Neural crest cell (in vitro differentiated cells): ENCODE measurements at places on chromosomes 16 and 17. TPM values are rescaled to one million over a fixed set of nuclear protein-coding genes. Genes with fewer than 3 reads are reported as not detected.

KRTAP2-2 gene
- total RNA-seq: not detected in 2 replicates

KRT20 gene
- total RNA-seq: not detected in 2 replicates

UBE2G1 gene
- 98.5 and 119 TPM in 2 replicates for total RNA-seq

DNA sequence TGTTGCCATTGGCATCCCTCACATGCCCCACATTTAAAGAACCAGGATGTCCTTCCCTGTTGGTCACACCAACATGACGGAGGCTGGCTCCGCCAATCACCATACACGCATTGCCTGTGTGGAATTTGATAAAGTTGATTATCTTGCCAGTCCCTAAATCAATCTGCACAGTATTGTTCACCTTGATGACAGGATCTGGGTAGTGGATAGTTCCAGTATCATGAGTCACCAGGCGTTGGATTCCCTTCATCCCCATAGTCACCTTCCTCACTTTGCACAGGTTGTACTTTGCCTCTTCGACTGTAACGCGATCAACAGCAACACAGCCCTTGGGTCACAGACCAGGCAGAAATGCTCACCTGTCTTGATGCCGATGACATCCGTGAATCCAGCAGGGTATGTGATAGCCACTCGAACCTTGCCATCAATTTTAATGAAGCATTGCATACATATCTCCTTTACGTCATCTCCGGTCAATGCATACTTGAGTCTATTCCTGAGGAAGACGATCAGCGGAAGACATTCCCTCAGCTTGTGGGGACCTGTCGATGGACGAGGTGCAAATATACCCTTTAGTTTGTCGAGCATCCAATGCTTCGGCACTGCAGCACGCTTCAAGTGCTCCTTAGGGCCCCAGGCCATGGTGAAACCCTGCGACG is 14.2 kb downstream of the CTRB2 start:
- H3K4me1 ChIP-seq: no peaks in the 10 kb centered on the region
- H3K27me3 ChIP-seq: peaks cover 3% of the 10 kb centered on the region
- H3K36me3 ChIP-seq: no peaks in the 10 kb centered on the region
- H3K27ac ChIP-seq: no peak overlapping the region
- no peak overlapping the region for H3K4me3 ChIP-seq

BICDL2 gene
- total RNA-seq: not detected in 2 replicates

GRCh38 chr17:12738624-12739023 is 50.7 kb upstream of the ARHGAP44 start:
- no peak overlapping the region for H3K4me3 ChIP-seq
- no peak for DNase-seq
- no peaks in the 10 kb centered on the region for H3K36me3 ChIP-seq
- no peak overlapping the region for H3K27ac ChIP-seq

GRCh38 chr16:4347765-4348509 is 3.2 kb downstream of the PAM16 start:
- H3K4me1 ChIP-seq: peaks cover 30% of the 10 kb centered on the region
- H3K4me3 ChIP-seq: peak overlapping the region; percentile 76
- peaks cover 8% of the 10 kb centered on the region for H3K36me3 ChIP-seq
- DNase-seq: no peak

ZFP3 gene
- 0.11 and 0.12 TPM in 2 replicates for total RNA-seq

TBL3 gene
- 39.5 and 39.6 TPM in 2 replicates for total RNA-seq

- H3K4me1 ChIP-seq: no peaks in the 10 kb centered on the region
- H3K36me3 ChIP-seq: peaks cover 6% of the 10 kb centered on the region
- H3K27ac ChIP-seq: no peak overlapping the region
- no peaks in the 10 kb centered on the region for H3K27me3 ChIP-seq
- no peak for DNase-seq
Measured at GRCh38 chr17:8468980-8469379, 33.3 kb downstream of the NDEL1 start.

GRCh38 chr16:56510544-56510943 is 9.3 kb downstream of the BBS2 start:
- H3K27ac ChIP-seq: no peak overlapping the region
- peaks cover 6% of the 10 kb centered on the region for H3K4me1 ChIP-seq
- no peak for DNase-seq

DNA sequence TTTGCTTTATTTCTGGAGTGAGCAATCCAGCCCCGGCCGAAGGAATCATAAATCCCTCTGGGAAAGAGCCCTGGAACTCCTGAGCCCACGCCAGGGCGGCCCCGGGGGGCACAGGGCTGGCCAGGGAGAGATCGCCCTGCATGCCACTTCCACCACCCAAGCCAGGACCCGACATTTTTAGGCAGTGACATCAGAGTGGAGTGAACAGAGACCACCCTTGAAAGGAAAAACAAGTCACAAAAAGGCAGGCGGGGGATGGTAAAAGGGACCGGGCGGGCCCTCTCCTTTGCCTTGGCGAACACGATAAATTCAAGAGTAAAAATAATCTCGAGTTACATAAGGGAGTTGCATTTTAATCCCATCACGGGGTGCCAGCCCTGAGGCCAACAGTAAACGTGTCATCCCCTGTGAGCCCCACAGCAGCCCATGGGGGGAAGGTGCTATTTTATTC is 284.1 kb downstream of the C16orf95 start:
- H3K4me1 ChIP-seq: peaks cover 4% of the 10 kb centered on the region
- H3K4me3 ChIP-seq: no peak overlapping the region
- H3K27ac ChIP-seq: no peak overlapping the region
- DNase-seq: no peak
- no peaks in the 10 kb centered on the region for H3K27me3 ChIP-seq

GRCh38 chr16:13863075-13863765 is 56.7 kb upstream of the ERCC4 start:
- H3K27me3 ChIP-seq: peaks cover 24% of the 10 kb centered on the region
- no peak overlapping the region for H3K4me3 ChIP-seq
- DNase-seq: no peak
- H3K36me3 ChIP-seq: no peaks in the 10 kb centered on the region

GRCh38 chr17:48615047-48615962 is at the start of gene HOXB8:
Gene HOXB8, minus strand, starts transcription at chr17:48615292. Its CDS starts 588 bp downstream, at chr17:48614704.
- H3K4me3 ChIP-seq: peak within 1 kb of the TSS; percentile 88
- peaks cover 21% of the 10 kb centered on the region for H3K4me1 ChIP-seq
- H3K36me3 ChIP-seq: peaks cover 13% of the 10 kb centered on the region
- DNase-seq: no peak
- H3K27me3 ChIP-seq: peaks cover 100% of the 10 kb centered on the region
- H3K27ac ChIP-seq: peak within 1 kb of the TSS; percentile 87

DNA sequence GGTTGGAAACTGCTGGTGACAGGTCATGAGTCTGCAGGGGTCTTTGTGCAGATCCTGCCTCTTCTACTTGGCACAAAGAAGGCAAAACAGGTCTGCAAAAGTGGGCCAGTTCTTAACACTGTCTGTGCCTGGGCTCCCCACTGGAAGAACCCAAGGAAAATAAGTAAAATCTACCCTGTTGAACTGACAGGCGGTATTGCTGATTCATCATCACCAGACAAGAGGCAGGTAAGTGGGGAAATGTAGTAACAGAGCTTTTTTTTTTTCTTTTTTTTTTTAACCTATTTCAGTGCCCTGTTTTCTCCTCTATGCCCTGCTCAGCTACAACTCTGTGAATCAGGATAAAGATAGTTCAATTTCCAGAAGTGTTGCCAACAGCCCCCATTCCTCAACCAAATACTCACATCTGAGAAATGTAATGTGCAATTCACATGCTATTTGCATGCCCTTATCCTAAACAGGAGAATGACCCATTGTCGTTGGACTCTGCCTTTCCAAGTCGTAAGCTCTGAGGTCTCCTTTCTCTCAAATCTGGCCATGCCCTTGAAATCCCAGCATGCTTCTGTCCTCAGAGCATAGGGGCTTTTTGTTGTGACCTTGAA is 237.0 kb downstream of the SOX9 start:
- H3K4me3 ChIP-seq: no peak overlapping the region
- no peaks in the 10 kb centered on the region for H3K27me3 ChIP-seq
- no peak overlapping the region for H3K27ac ChIP-seq
- DNase-seq: no peak
- H3K4me1 ChIP-seq: peaks cover 6% of the 10 kb centered on the region

GRCh38 chr17:48328457-48328856 is 101.6 kb downstream of the SKAP1 start:
- no peaks in the 10 kb centered on the region for H3K4me1 ChIP-seq
- no peak overlapping the region for H3K4me3 ChIP-seq
- H3K36me3 ChIP-seq: no peaks in the 10 kb centered on the region
- no peak for DNase-seq

LHX1 gene
- 0.43 and 1.1 TPM in 2 replicates for total RNA-seq

TOX3 gene
- total RNA-seq: 37.5 and 39.2 TPM in 2 replicates

DNA sequence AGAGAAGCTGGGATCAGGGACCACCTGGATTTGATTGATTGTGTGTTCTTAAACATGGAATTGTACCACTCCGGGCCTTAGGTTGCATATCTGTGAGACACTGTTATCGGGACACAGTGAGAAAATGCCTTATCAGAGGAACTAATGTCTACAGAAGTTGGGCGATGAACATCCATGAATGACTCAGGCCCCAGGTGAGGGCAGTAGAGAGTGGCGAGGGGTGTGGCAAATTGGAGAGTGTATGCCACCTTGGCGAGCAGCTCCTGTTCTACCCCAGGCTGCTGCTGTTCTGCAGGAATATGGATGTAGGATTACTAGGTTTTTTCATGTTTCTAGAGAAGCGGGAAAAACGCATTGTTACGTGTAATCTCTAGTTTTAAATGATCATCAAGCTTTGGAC is 38.8 kb downstream of the CLEC16A start:
- no peak overlapping the region for H3K4me3 ChIP-seq
- no peaks in the 10 kb centered on the region for H3K27me3 ChIP-seq
- no peak overlapping the region for H3K27ac ChIP-seq
- DNase-seq: no peak

- H3K27me3 ChIP-seq: peaks cover 2% of the 10 kb centered on the region
- no peak for DNase-seq
- H3K4me1 ChIP-seq: peaks cover 23% of the 10 kb centered on the region
Measured at GRCh38 chr16:88649195-88649923, 1.5 kb downstream of the CYBA start.

ABCA3 gene
- 19.6 TPM in 2 replicates for total RNA-seq

- H3K36me3 ChIP-seq: no peaks in the 10 kb centered on the region
- DNase-seq: no peak
- H3K27me3 ChIP-seq: peaks cover 66% of the 10 kb centered on the region
Measured at GRCh38 chr16:55811811-55812210, 21.1 kb downstream of the CES1 start.

RPL38 gene
- 967 and 1,042 TPM in 2 replicates for total RNA-seq

CFDP1 gene
- total RNA-seq: 99.8 and 103 TPM in 2 replicates

DNA sequence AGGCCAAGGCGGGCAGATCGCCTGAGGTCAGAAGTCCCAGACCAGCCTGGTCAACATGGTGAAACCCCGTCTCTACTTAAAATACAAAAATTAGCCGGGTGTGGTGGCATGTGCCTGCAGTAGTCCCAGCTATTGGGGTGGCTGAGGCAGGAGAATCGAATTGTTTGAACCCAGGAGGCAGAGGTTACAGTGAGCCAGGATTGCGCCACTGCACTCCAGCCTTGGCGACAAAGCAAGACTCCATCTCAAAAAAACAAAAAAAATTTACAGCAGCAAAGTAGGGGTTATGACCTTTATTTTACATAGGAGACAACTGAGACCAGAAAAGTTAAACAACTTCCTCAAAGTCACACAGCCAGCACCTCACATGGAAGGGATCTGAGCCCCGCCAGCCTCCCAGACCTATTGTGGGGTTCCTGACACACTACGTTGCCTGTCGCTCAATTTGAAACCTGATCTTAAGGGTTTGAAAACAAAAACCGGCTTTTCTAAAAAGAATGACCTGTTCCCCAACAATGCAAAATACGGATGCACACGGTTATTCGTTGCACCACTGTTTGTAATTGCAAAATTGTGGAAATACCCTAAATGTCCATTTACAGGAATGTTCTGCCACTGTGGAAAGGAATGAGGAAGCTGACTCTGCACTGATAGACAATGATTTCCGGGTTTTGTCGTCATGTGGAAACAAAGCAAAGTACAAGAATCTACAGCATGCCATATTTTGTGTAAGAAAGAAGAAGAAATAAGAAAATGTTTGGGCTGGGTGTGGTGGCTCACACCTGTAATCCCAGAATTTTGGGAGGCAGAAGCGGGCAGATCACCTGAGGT is 77.2 kb downstream of the CNGB1 start:
- H3K36me3 ChIP-seq: no peaks in the 10 kb centered on the region
- H3K27me3 ChIP-seq: peaks cover 25% of the 10 kb centered on the region
- no peak overlapping the region for H3K4me3 ChIP-seq
- no peaks in the 10 kb centered on the region for H3K4me1 ChIP-seq
- no peak overlapping the region for H3K27ac ChIP-seq

THRA gene
- total RNA-seq: 15.0 and 15.3 TPM in 2 replicates

KRT24 gene
- total RNA-seq: not detected in 2 replicates

- DNase-seq: no peak
- H3K27me3 ChIP-seq: no peaks in the 10 kb centered on the region
- peak overlapping the region; percentile 100 for H3K4me3 ChIP-seq
- H3K4me1 ChIP-seq: peaks cover 19% of the 10 kb centered on the region
Measured at GRCh38 chr16:67481561-67482232, 740 bp upstream of the ATP6V0D1 start.

FOXN1 gene
- total RNA-seq: not detected in 2 replicates

- DNase-seq: peak; percentile 25
- H3K4me1 ChIP-seq: peaks cover 11% of the 10 kb centered on the region
- no peak overlapping the region for H3K27ac ChIP-seq
- H3K36me3 ChIP-seq: no peaks in the 10 kb centered on the region
- H3K4me3 ChIP-seq: no peak overlapping the region
- H3K27me3 ChIP-seq: peaks cover 17% of the 10 kb centered on the region
Measured at GRCh38 chr17:8332688-8333087, 7.0 kb upstream of the ODF4 start.

DNA sequence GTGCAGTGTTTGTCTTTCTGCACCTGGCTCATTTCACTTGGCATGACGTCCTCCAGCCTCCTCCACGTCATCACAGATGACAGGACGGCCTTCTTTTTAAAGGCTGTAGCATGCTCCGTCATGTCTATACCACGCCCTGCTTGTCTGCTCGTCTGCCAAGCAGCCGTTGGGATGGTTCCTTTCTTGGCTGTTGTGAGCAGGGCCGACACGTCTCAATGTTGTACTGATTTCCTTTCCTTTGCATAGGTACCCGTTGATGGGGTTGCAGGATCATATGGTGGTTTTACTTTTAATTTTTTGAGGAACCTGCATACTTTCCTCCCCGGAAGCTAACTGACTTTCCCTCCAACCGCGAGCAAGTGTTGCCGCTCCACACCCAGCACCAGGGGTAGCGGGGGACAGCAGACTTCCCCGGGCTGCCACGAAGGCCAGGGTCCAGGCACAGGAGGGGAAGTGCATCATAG is 212.2 kb upstream of the ZNF469 start:
- H3K27ac ChIP-seq: no peak overlapping the region
- H3K27me3 ChIP-seq: peaks cover 2% of the 10 kb centered on the region
- H3K4me3 ChIP-seq: no peak overlapping the region
- H3K36me3 ChIP-seq: peaks cover 3% of the 10 kb centered on the region
- DNase-seq: no peak

ANKRD40CL gene
- not detected in 2 replicates for total RNA-seq

KRTAP1-5 gene
- total RNA-seq: not detected in 2 replicates

GRCh38 chr17:21096874-21097273 is 29.9 kb upstream of the DHRS7B start:
- no peak for DNase-seq
- H3K4me1 ChIP-seq: peaks cover 17% of the 10 kb centered on the region
- no peak overlapping the region for H3K27ac ChIP-seq
- peaks cover 3% of the 10 kb centered on the region for H3K27me3 ChIP-seq
- no peak overlapping the region for H3K4me3 ChIP-seq

- DNase-seq: no peak
- H3K27ac ChIP-seq: no peak overlapping the region
- no peaks in the 10 kb centered on the region for H3K4me1 ChIP-seq
- no peaks in the 10 kb centered on the region for H3K27me3 ChIP-seq
- no peak overlapping the region for H3K4me3 ChIP-seq
Measured at GRCh38 chr16:55574811-55575210, 8.3 kb downstream of the CAPNS2 start.
